ENCODE measurements at places on chromosomes 3 and 15. TPM values are rescaled to one million over a fixed set of nuclear protein-coding genes. Genes with fewer than 3 reads are reported as not detected.

OXSR1 gene
- 15.3 TPM for polyA plus RNA-seq

DNA sequence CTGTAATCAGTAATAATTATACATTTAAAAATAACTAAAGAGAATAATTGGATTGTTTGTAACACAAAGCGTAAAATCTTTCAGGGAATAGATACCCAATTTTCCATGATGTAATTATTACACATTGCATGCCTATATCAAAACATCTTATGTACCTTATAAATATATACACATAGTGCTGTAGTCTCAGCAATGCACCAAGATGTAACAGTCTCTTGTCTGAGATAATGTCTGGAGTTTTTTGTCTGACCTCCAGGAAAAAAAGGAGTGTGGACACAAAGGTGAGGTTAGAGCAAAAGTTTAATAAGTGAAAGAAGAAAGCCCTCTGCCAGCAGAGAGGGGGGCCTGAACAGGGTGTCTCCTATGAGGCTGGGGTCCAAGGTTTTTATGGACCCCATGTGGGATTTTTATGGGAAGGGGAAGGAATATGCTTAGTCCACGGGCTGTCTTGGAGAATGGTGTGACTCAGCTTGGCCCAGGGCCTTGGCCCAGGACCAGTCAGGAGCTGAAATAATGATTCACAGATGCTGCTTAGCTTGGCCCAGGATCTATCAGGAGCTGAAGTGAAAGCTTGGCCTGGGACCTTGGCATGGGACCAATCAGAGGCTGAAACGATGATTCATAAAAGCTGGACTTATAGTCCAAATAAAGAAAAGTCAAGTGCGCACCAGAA lies 545.0 kb downstream of the ZPLD1 start:
- peak; percentile 4 for DNase-seq
- no peaks in the 10 kb centered on the region for H3K4me1 ChIP-seq
- no peak overlapping the region for H3K27ac ChIP-seq
- H3K4me3 ChIP-seq, result no peak overlapping the region

DNA sequence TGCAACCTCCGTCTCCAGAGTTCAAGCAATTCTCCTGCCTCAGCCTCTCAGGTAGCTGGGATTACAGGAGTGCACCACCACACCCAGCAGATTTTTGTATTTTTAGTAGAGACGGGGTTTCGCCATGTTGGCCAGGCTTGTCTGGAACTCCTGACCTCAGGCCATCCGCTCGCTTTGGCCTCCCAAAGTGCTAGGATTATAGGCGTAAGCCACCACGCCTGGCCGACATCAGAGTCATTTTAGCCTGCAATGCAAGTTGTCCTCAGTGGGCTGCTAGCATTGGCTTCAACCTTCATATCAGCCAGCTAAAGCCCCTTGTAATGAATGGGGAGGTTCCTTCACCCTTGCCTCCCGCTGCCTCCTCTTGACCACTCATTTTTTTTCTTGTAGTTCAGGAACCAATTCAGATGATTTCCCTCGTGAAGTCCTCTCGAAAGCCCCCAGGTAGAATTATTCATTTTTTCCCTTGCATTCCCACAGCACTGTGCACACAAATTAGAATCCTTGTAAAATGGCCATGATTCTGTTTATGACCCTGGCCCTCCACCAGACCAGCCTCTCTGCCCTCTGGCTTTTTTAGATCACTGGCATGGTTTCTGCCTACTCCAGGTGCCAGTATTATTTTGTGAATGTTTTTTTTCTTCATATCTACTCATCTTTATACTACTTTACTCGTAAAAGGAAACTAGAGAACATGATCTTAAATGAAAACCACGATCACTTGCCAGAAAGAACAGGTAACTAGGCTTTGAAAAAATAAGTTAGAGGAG lies 29.1 kb downstream of the FLNB start:
- peaks cover 26% of the 10 kb centered on the region for H3K4me1 ChIP-seq
- H3K36me3 ChIP-seq, result no peaks in the 10 kb centered on the region
- H3K27ac ChIP-seq, result no peak overlapping the region
- DNase-seq, result no peak
- H3K27me3 ChIP-seq, result no peaks in the 10 kb centered on the region
- H3K4me3 ChIP-seq, result no peak overlapping the region

DNA sequence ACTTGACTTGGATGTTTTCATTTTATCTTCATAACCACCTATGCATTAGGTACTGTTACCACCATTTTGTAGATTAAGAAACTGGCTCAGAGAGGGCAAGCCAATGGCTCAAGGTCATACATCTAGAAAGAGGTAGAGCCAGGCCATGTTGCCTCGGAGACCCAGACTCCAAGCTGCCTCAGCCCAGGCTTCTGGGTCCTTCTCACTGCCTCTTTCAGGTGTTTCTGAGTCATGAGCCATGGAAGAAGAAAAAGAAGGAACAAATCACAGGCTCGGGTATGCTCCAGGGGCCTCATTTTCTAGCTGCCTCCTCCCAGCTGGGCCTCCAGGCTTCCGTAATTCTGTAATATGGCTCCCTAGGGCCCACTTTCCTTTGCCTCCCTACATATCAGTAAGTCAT lies 226.5 kb upstream of the TOPAZ1 start:
- no peaks in the 10 kb centered on the region for H3K27me3 ChIP-seq
- H3K27ac ChIP-seq, result no peak overlapping the region
- no peaks in the 10 kb centered on the region for H3K4me1 ChIP-seq
- DNase-seq, result no peak
- H3K4me3 ChIP-seq, result no peak overlapping the region

Measured in small intestine (tissue), 16 donors.